NCI-H345 (cell line): ENCODE measurements at places on chromosomes 16 and 17.

DNA sequence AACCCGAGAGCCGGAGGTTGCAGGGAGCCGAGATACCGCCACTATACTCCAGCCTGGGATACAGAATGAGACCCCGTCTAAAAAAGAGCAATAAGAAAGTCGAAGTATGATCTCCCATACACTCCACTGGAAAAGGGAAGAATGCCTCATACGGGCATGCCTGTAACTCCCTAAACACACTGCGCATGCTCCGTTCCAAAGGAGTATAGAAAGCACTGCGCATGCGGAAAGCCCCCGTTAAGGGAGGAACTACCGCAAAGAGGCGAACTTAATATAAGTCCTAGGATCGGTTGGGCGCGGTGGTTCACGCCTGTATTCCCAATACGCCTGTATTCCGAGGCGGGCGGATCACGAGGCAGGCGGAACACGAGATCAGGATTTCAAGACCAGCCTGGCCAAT, 313.1 kb upstream of the ERCC4 start:
- DNase-seq: no peak

DNA sequence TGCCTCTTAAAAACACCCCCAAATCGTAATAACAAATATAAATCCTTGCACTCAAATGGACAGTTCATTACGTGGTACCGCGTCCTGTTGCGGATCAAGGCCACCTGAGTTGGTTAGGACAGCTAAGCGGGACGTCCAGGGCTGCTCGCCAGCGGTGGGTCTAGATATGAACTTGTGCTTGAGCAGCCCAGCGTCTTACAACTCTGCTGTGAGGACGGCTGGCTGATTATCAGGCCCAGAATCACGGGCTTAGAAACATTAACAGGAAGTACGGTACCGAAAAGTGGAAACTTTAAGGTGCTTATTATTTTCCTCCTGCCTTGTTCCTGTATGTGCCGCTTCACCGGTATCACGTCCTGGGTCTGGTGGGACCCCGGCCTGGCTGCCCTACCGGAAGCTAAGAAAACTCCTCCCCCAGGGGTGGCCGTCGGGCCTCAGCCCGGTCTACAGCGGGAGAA, 832 bp upstream of the SRRM2 start:
- DNase-seq: peak; percentile 89

- no peak for DNase-seq
These were observed 998 bp upstream of the TMEM11 start for GRCh38 chr17:21214777-21215541.

GRCh38 chr16:66561381-66562080, 4.7 kb upstream of the CMTM1 start:
- DNase-seq: no peak

DNA sequence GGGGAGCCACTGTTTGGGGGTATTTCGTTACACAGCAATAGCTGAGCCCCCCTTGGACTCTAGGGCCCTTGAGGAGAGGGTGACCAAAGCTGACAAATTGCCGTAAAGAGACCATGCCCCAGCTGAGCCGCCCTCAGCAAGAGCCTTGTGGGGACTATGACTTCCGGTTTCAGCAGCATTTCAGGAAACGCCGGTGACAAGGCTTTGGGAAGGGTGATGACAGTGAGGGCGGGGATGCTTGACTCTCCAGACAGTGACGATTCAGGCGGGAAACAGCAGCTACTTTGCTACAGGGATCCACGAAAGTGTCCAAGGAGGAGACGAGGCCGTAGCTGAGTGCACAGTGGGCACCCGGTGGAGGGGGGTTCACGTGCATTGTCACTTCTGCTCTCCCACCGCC, 360.8 kb downstream of the C16orf95 start:
- no peak for DNase-seq

DNA sequence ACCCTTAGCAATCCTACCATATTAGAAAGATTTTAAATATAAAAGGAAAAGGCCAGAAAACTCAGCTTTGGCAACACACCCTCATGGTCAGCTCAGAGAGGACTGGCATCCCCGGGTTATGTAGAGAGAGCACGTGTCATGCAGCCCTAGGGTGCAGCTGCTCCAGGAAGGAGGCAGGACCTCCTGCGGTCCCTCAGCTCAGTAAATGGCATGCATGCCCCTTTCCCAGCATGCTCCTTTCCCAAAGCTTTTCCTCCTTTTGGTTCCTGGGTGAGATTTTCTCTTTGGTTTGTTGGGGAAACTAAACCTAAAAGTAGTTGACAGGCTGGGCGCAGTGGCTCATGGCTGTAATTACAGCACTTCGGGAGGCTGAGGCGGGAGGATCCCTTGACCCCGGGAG, 3.9 kb downstream of the GAN start:
- DNase-seq: no peak

GRCh38 chr17:79043931-79044320, 20.0 kb downstream of the C1QTNF1 start:
- DNase-seq: no peak

- no peak for DNase-seq
These were observed at the start of gene CBFA2T3 for GRCh38 chr16:88977018-88977811. Gene CBFA2T3, minus strand, starts transcription at chr16:88977207. Its CDS starts 400 bp downstream, at chr16:88976807.

- peak; percentile 8 for DNase-seq
These were observed 38.0 kb upstream of the CPHXL start for GRCh38 chr16:75764154-75764768.

DNA sequence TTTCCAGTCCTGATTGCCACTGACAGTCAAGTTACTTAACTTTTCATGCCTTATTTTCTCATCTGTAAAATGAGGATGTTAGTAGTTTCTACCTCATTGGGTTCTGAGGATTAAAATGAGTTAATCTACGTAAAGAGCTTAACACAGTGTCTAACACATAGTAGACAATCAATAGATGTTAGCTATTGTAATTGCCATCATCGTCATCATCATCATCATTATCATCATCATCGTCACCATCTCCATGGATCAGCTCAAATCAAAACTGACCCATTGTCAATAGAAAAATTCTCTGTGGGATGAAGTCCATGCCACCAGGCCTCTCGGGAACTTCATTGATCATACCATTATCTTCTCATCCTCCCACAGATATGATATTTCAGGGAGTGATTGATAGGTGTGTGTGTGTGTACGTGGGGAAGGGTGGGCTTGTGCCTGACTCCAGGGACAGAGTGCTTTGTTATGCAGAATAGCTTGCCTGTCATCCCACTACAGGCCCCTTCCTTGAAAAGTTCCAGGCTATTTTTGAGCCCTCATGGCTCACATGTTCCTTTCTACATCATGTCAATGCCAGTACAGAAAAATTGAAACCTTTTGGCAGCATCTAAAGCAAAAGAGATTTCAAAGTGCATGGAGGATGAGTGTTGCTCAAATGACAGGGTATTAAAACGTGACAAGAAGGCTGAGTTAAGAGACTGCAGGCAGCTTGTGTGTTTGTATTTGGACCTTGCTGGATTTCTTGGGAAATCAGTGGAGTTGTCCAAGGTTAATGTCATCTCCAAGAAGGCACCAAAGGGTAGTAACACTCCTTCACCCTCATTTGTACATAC, 133.9 kb downstream of the PRKCB start:
- no peak for DNase-seq

DNA sequence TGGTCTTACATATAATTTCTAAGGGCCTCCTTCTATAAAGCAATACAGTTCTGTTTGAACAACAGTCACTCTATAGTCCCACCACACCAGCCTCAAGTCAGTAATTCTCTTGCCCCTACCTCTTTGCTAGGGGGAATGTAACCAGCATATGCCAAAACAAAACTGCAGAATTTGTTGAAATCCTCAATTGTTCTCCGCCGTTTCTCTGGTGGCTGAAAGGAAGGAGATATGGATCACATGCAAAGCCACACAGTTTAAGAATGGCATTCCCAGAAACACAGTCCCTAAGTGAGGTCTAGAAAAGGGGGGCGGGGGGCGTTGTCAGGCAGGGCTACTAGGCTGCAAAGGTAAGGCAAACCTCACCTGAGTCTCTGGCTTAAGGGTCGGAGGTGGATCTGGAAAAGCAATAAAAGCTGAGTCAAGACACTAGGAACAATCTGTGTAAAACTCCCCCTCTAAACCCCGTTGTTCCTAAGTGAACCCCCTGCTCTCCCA, 1.9 kb downstream of the PHF23 start:
- DNase-seq: no peak

- no peak for DNase-seq
These were observed 2.1 kb upstream of the KANSL1 start for GRCh38 chr17:46195217-46195855.

DNA sequence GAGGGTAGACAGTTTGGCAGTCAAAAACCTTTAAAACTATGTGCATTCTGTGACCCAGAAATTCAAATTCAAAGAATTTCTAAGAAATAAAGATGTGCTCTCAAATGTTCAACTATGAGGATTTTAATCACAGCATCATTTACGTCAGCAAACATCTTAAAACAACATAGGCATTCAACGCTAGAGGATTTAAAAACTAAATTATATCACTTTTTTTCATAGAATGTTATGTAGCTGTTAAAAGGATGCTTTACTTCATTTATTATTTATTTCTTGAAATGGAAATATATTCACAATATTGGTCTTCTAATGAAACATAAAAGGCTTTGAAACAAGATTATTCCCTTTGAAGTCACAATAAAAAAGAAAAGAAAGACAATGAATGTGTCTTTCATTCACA, 3.6 kb downstream of the GLP2R start:
- no peak for DNase-seq

- peak; percentile 28 for DNase-seq
These were observed 741 bp upstream of the GRB2 start for GRCh38 chr17:75406222-75406615.

GRCh38 chr16:87491522-87492290, 1.1 kb downstream of the ZCCHC14 start:
- no peak for DNase-seq

DNA sequence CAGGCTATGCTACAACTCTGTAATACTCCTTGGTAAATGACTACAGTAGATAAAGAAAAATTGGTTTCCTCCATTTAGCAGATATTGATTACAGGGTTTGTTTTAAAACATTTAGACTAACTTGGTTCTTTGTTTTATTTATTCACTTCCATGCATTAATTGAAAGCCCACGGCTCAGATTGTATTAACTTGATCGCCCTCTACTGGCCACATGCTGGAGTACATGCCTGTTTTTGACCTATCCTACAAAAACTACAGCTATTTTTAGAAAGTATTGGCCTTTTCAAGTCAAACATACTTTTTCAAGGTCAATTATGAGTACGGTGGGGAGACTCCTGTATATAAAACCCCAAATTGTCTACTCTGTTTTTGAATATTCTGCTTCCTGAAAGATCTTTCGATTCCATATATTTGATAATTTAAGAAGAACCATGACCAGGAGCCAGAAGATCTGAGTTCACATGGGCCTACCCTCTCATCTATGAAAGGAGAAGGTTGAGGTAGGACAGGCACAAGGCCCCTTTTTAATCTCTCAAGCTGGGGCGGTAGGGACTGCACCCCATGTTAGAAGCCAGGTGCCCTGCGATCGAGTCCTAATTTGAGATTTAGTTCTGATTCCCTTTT, 51.8 kb downstream of the CA10 start:
- peak; percentile 57 for DNase-seq

GRCh38 chr16:71460236-71460635, 1.8 kb downstream of the ZNF23 start:
- no peak for DNase-seq

- no peak for DNase-seq
These were observed 4.5 kb upstream of the FOXL1 start for GRCh38 chr16:86573646-86574508.

DNA sequence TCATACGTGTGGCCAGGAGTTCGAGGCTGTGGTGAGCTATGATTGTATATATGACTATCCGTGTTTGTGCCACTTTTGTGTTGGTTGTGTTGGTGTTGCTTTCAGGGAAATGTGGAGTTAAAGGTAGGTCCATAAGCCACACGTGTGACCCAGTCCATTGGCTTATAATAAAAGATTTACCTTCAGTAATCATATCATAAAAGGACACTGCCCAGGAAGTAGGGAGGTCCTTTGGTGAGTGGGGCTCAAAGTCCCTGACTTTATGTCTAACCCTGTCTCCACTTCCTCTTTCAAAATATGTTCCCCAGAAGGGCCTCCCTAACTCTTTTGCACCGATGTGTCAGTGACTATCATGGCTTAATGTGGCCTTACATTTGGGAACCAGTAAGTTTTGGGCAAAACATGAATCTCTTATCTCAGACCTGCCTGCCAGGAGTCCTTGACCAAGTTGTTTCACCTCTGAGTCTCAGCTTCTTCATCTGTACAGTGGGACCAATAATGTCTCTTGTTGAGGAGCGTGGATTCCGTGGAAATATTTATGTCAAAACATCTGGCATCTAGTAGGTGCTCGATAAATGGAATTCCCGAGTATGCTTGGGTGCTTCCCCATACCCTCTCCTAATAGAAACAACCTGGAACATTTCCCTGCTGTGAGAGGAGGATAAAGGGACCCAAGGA, 4.8 kb downstream of the TNP2 start:
- DNase-seq: no peak

- no peak for DNase-seq
These were observed 48.5 kb downstream of the CRISPLD2 start for GRCh38 chr16:84868328-84868727.
